RKO (cell line): ENCODE measurements at places on chromosomes 1 and 21.

DNA sequence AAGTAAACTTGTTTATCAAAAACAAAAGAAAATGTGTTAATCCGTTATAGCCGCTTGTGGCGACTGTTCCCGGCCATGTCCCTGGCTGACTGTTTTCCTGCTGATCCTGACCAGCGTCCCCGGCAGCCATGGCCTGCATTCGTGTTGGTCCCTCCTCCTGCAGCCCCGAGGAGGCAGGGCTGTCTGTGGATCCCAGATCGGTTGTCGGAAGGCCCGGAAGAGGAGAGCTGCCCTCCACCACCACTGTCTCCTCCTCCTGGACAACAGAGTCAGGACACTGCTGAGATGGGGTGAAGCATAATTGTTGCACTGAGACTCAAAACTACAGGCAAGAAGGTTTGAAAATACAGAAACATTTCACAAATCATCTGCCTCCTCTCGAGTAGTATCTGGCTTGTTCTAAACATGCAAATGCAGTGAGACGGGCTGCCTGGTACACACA lies 3.6 kb upstream of the MXRA8 start:
- no peak for DNase-seq

GRCh38 chr1:9356021-9356420 lies 63.3 kb downstream of the SPSB1 start:
- DNase-seq, result no peak

DNA sequence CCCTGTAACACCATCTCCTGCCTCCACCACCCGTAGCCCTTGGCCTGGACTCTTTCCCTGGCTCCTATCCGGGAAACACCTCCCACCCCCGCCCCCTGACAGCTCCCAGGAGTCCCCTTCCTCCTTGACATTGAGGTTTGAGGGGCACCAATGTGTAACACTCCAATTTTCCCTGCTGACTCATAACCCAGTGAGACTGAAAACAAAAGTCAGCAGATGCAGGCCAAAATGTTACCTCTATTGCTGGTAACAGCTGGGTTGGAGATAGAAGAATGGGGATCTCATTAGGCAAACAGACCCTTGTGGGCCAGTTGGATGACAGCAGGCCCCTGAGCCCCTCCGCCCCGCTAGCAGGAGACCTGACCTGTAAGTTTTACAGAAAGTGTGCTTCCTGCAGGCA lies 237.2 kb downstream of the KAZN start:
- no peak for DNase-seq

- peak; percentile 81 for DNase-seq
Observed at GRCh38 chr1:9004700-9005394, 21.4 kb downstream of the SLC2A7 start.

DNA sequence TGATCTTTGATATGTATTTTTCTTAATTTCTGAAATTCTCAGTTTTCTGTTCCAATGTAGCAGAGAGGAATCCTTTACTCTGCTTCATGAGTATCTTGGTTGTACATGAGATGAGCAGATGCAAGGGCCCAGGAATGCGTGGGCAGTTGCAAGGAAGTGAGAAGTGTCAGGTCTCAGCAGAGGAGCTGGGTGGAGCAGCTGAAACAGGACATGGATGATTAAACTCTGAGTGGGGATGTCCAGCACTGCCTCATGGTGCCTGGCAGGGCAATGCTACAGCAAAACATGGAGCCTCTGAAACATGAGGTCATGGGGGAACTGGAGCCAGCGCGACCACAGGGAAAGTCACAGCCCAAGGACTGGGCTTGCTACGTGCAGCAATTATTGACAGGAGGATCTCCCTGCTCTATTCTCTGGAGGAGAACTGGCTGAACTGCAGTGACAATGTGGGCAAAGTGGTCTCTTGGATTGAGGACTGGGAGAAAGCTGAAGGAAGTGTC lies 48.4 kb downstream of the COLGALT2 start:
- peak; percentile 12 for DNase-seq
